ENCODE measurements at places on chromosomes 11 and 22.
A peak's percentile ranks its signal among the peaks of the same experiment; 100 is the strongest.

DNA sequence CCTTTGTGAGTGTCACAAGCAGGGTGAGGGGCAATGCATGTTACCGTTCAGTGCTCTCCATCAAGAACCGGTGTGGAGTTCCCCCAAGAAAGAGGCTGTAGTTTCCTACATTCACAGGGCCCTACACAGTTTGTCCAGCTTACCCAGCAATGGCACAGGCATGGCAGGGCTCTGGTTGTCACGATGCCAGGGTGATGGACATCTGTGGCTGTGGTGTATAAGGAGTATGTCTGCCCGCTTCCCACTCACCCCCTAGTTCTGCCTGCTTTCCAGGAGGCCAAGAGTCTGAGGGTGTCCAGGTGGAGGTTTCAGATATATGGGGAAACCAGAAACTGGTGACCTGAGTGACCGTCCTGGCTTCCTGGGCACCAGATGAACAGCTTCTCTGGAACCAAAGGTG lies 116.1 kb downstream of the PKNOX2 start:
- no peak for DNase-seq

DNA sequence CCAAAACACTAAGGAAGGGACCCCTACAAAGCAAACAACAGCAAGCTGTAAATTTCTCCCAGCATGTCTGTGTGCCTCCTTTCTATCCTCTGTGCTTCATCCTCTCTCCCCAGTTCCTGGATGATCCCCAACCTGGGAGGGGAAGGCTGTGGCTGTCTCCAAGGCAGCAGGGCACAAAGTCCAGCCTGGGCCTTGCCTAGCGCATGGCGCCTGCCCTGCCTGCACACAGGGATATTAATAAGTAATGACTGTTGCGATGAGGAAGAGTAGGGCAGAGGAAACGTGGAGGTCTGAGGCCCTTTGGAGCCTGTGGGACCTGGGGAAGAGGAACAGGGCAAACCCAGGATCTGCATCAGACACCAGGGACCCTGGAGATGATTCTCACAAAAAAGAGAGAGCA lies 2.0 kb downstream of the USH1C start:
- DNase-seq: no peak

GRCh38 chr11:43934601-43935423 lies 7.6 kb upstream of the C11orf96 start:
- DNase-seq: no peak

GRCh38 chr11:33718440-33718839 lies 17.8 kb downstream of the CD59 start:
- no peak for DNase-seq

DNA sequence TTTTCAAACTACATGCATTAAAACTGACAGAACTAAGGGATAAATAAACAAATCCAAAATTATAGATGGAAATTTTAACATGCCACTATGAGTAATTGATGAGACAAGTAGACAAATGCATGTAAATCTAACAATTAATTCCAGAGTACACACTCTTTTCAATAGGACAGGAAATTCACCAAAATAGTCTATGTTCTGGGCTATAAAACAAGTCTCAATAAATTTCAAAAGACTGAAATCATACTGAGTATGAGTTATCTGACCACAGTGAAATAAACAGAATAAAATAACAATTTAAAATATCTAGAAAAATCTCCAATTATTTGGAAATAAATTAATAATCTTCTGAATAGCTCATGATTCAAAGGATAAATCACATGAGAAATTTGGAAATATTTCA lies 38.5 kb upstream of the ME3 start:
- DNase-seq: no peak

GRCh38 chr11:9459667-9460321 lies 1.0 kb upstream of the ZNF143 start:
- DNase-seq: peak; percentile 40

DNA sequence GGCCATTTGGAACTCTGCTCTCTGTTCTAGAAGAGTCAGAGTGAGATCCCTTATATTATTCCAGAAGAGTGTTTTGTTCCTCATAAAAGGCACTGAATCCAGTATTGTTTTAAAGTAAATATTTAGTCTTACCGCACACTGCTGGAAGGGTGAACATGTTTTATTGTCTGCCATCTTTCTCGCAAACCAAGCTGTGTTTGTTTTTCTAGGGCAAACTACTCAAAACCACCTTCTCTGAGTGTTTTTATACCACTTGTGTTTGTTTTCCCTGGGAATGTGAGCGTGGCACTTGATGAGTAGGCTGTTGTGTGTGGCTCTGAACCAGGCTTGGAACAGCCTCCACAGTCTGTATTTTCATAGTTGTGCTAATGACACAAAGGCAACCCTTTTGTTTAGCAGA lies 89.8 kb downstream of the DBX1 start:
- DNase-seq: no peak

- DNase-seq: no peak
Measured at GRCh38 chr11:117497206-117497951, 169.7 kb downstream of the CEP164 start.

DNA sequence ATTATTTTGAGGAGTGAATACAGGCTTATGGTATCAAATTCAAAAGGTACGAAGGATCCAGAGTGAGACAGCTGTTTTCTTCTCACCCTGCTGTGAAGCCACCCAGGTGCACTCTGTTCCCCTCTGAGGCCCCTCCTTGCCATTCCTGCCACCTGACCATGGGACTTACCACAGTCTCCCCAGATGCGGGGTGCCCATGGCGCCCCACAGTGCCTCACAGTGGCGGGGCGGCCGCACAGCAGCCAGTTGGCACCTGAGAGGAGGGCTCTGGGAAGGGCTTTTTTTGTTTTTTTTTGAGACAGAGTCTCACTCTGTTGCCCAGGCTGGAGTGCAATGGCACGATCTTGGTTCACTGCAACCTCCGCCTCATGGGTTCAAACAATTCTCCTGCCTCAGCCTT lies 151.7 kb downstream of the CEP164 start:
- DNase-seq: no peak

GRCh38 chr11:66011239-66011784 lies 496 bp upstream of the CST6 start:
- no peak for DNase-seq

DNA sequence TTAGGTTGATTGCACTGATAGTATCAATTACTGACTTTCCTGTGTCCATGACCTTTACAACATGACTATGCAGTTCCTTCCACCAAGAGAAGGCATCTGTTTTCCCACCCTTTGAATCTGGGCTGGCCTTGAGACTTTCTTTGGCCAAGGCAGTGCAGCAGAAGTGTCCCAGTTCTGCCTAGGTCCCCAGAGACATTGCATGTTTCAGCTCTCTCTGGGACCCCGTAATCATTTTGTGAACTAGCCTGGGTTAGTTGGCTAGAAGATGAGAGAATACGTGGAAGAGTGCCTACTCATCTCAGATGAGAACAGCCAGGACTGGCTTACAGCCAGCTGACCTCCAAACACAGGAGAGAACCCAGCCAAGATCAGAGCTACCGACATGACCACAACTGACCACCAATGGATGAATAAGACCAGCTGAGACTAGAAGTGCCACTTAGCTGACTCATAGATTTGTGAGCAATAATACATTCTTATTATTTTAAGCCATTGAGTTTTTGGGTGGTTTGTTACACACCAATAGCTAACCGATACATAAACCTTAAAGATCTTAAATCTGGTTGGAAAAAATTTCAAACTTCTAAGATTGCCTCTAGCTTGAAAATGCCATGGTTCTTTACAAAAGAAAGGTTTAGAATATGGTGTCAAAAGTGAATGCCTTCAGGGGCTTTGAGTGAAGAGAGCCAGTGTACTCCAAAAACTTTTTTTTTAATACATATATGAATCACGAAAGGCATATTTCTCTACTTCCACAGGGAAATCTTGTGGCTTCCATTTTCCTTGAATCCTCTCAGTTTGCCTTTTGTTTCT lies 145.2 kb downstream of the FBXO7 start:
- DNase-seq: no peak

- DNase-seq: no peak
Measured at GRCh38 chr11:32400670-32401369, 34.5 kb downstream of the WT1 start.

- no peak for DNase-seq
Measured at GRCh38 chr11:5285703-5286340, 15.9 kb downstream of the OR51B4 start.

DNA sequence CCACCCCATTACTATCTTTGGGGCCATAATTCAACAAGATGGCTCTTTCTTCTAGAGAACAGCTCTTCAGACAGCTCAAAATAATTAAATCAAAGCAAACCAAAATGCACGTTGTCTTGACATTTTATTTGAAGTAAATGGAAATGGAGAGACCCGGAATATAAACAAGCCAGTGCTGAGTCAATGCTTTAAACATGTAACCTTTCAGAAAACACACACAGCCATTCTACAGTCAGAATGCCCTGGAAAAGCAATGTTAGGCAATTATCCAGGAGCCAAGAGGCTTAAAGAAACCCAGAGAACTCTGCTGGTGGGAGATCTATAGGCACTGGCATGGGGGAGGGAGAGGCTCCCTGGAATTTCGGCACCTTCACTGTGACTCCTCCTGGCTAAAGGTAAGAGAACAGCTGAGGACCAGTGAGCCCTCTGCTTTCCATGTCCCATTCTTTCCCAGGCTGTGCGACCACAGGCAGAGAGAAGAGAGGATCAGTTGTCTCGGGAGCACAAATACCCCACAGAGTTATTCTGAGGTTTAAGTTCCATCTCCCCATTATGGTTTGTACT lies 254.0 kb upstream of the CCDC90B start:
- no peak for DNase-seq

DNA sequence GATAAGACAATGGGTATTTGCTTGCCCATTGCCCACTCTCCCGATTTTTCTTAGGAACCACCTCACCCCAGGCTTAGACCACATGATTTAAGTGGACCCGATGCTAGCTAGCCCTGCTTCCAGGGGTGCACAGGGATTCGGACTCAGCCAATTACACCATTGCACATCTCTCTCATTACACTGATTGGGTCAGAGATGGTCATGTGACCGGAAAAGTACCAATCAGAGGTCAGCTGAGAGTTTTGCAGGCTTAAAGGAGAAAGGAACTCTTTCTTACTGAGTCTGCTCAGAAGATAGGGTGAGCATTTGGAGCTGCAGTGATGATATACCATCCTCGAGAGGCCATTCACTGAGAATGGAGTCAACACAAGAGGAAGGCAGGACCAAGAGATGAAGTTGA lies 12.2 kb upstream of the ANKK1 start:
- no peak for DNase-seq

- no peak for DNase-seq
Measured at GRCh38 chr22:29926057-29926456, 43.1 kb downstream of the MTMR3 start.

GRCh38 chr11:117410861-117411710 lies 83.4 kb downstream of the CEP164 start:
- no peak for DNase-seq

DNA sequence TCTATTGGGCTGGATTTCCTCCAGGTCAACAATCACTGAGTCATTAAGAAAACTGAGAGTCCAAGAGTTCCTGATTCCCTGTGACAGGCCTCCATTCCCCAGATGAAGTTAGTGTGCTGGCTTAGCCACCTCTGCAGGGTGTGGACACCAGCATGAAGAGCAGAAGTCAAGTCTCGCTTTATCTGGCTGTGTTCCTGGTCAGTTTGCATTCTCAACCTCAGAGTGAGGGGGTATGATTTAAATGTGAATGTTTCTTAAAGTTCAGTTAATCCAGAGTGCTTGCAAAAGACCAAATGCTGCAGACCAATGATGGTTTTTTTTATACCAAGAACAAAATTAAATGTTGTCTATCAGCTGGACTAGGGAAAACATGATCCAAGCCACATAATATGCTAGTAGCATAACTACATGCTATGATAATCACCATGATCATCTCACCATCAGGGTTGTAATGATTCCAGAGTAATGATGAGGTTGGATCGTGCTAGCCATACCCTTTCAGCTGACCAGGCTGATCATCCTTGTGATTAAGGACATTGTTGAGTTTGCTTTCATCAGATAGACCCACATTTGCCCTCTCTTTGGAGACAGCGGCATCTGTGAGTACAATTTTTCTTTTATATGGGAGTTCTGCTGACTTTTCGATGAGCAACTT lies 145.8 kb upstream of the ARHGAP20 start:
- DNase-seq: no peak

- DNase-seq: no peak
Measured at GRCh38 chr11:5013012-5013411, 18.4 kb downstream of the OR51L1 start.
